ENCODE measurements at places on chromosomes 1 and 21. TPM values are rescaled to one million over a fixed set of nuclear protein-coding genes. Genes with fewer than 3 reads are reported as not detected.

DNA sequence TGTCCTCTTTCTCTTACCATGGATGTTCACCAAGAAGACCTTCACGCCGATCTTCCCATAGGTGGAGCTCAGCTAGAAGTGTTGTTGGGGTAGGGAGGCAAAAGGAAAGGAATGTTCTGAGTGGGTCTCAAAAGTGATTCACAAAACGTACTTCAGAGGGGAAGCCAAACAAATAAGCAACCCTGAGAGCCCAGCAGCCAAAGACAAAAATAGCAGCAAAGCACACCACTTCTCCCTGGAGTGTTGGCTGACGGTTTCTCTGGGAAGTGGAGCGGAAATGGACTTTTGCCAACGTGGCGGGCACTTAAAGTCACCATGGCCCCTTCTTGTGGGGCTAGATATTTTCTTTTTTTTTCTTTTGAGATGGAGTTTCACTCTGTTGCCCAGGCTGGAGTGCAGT lies 23.1 kb downstream of the SLC26A9 start:
- H3K36me3 ChIP-seq: no peaks in the 10 kb centered on the region
- no peak overlapping the region for H3K4me3 ChIP-seq
- peaks cover 16% of the 10 kb centered on the region for H3K4me1 ChIP-seq
- peaks cover 4% of the 10 kb centered on the region for H3K27me3 ChIP-seq

FCRL1 gene
- total RNA-seq: not detected

DNA sequence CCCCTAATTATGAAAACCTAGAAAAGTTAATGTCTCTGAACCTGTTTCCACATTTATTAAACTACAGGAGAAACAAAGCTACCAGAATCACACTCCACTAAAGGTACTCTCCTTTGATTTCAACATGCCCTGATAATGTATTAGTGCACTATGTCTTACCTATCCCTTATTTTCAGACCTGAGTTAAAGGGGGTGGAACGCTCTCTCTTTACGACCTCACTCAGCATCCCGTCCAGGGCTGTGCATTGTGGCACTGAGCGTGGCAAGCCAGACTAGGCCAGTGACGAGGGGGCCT lies 678 bp downstream of the LSM10 start:
- peaks cover 3% of the 10 kb centered on the region for H3K36me3 ChIP-seq
- peaks cover 22% of the 10 kb centered on the region for H3K4me1 ChIP-seq
- no peak for DNase-seq
- H3K27ac ChIP-seq: peak overlapping the region; percentile 97
- peak overlapping the region; percentile 98 for H3K4me3 ChIP-seq

SRGAP2B gene
- total RNA-seq: 17.3 TPM

GRCh38 chr1:223731133-223731770 lies 18.9 kb downstream of the CAPN2 start:
- DNase-seq: no peak
- H3K27me3 ChIP-seq: no peaks in the 10 kb centered on the region
- peak overlapping the region; percentile 65 for H3K27ac ChIP-seq
- H3K36me3 ChIP-seq: peaks cover 31% of the 10 kb centered on the region

PDPN gene
- 4.8 TPM for total RNA-seq

DNA sequence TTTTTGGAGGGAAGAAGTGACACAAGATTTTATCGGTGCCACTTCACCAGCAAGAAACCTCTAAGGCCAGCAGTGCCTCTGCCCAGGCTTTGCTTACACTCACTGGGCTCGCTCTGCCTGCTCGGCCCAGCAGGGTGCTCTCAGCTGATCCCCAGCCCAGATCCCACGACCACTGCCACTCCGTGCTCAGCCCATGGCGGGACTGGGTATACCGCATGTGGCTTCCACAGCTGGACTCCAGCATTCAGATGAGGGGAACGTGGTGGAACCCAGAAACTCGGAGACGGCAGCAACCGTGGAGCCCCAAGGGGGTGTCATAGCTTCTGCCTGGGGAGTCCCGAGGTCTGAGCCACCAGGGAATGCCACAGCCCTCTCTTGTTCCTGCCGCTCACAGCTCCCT lies 12.9 kb downstream of the USP25 start:
- H3K4me1 ChIP-seq: peaks cover 36% of the 10 kb centered on the region
- H3K36me3 ChIP-seq: peaks cover 35% of the 10 kb centered on the region
- DNase-seq: no peak
- no peak overlapping the region for H3K4me3 ChIP-seq
- H3K27me3 ChIP-seq: no peaks in the 10 kb centered on the region
- no peak overlapping the region for H3K27ac ChIP-seq

MX2 gene
- total RNA-seq: 2.0 TPM

- H3K27me3 ChIP-seq: peaks cover 25% of the 10 kb centered on the region
- H3K27ac ChIP-seq: peak overlapping the region; percentile 84
- no peak for DNase-seq
- peak overlapping the region; percentile 96 for H3K4me3 ChIP-seq
- H3K4me1 ChIP-seq: peaks cover 21% of the 10 kb centered on the region
Observed at GRCh38 chr1:19647643-19648042, 3.5 kb downstream of the NBL1 start.

ADAM30 gene
- not detected for total RNA-seq

LRRC3 gene
- total RNA-seq: 8.7 TPM

- no peak overlapping the region for H3K4me3 ChIP-seq
- DNase-seq: no peak
- H3K4me1 ChIP-seq: peaks cover 5% of the 10 kb centered on the region
- no peaks in the 10 kb centered on the region for H3K27me3 ChIP-seq
- no peak overlapping the region for H3K27ac ChIP-seq
Observed at GRCh38 chr21:46491553-46491952, 32.9 kb downstream of the DIP2A start.

- H3K36me3 ChIP-seq: peaks cover 7% of the 10 kb centered on the region
- peak overlapping the region; percentile 92 for H3K4me3 ChIP-seq
- peaks cover 25% of the 10 kb centered on the region for H3K4me1 ChIP-seq
Observed at GRCh38 chr1:2392686-2393085, 1.0 kb downstream of the RER1 start.

DNA sequence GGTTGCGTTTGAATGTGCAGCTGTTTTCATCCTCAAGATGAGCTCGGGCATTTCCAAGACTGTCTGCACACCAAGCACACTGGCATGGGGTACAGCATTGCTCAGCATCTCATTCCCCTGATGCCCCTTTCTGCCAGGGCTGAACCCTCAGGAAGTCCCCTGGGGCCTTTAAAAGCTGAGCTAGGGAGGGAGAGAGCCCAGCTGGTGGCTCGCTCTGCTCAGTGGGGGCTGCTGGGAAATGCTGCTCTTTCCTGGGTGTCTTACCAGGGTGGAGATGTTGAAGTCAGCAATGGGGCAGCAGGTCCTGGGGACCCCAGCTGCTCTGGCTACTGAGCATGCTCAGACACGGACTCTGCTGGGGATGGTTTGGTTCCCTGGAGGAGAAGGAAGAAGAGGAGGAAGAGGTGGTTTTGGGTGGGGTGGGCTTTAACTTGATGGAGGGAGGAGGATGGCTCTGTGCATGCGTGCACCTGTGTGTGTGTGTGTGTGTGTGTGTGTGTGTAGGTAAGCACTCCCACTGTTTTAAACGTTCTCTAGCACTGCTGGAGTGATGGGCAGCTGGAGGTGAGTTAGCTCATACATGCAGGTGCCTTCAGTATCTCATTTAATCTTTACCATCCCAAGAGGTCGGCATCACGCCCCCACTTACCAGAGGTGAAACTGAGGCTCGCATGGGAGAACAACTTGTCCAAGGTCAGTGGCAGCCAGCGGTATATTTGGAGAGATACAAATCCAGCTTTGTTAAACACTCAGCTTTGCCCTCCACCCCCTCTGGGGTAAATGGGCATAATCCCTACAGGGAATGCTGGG lies 40.9 kb downstream of the ACTL8 start:
- no peaks in the 10 kb centered on the region for H3K36me3 ChIP-seq
- H3K27me3 ChIP-seq: peaks cover 62% of the 10 kb centered on the region
- no peak overlapping the region for H3K27ac ChIP-seq
- no peak overlapping the region for H3K4me3 ChIP-seq
- DNase-seq: no peak
- no peaks in the 10 kb centered on the region for H3K4me1 ChIP-seq

PIAS3 gene
- 40.0 TPM for total RNA-seq

MRPS21 gene
- 84.4 TPM for total RNA-seq

DNA sequence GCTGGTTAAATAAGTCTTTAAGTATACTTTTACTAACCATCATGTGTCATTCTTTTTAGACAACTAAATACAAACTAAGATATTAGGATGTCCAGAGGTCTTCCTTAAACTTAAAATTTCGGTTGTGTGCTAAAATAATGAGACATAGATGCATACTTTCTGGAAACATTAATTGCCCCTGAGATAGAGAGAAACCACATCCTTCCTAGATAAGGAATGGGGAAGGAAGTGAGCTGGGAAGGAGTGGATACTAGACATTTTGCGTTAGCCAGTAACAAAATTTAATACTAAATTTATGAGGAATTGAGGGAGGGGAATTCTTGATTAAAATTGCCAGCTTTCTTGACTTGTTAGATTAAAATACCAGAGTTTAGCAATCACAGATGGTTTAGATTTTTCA lies 37.1 kb upstream of the PTGS2 start:
- no peak for DNase-seq
- no peak overlapping the region for H3K27ac ChIP-seq
- H3K36me3 ChIP-seq: no peaks in the 10 kb centered on the region
- no peak overlapping the region for H3K4me3 ChIP-seq
- no peaks in the 10 kb centered on the region for H3K4me1 ChIP-seq

GRCh38 chr1:55640708-55641473 lies 425.7 kb upstream of the USP24 start:
- H3K4me3 ChIP-seq: no peak overlapping the region

RXFP4 gene
- total RNA-seq: not detected

OTUD3 gene
- 8.3 TPM for total RNA-seq

DNA sequence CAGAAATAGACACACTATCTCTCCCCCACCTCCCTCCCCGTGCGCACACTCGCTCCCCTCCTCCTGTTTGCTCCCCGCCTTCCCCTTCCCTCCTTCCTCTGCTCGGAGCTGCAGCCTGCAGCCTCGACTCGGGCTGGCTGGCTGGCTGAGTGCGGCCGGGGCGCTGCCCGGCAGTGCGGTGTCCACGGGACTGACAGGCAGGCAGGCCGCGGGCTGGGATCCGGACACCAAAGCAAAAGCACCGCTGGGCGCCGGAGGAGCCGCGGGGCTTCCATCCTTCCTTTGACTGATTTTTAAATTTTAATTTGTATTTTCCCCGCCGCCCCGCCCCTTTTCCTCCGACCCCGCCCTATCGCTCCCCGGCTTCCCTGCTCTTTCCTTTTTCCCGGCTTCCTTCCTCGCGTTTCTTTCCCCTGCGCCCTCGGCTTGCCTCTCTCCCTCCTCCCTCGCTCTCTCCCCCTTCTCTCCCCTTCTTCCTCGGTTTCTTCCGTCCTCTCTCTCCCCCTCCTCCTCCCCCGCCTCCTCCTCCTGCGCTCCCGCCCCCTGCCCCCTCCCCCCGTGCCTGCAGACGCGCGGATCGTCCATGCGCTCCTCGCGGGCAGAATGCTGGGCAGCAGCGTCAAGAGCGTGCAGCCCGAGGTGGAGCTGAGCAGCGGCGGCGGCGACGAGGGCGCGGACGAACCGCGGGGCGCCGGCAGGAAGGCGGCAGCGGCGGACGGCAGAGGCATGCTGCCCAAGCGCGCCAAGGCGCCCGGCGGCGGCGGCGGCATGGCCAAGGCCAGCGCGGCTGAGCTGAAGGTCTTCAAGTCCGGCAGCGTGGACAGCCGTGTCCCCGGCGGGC lies 109.4 kb downstream of the NAV1 start:
- no peak overlapping the region for H3K27ac ChIP-seq
- H3K4me1 ChIP-seq: peaks cover 22% of the 10 kb centered on the region
- no peak for DNase-seq
- H3K27me3 ChIP-seq: peaks cover 18% of the 10 kb centered on the region
- H3K36me3 ChIP-seq: peaks cover 4% of the 10 kb centered on the region

GRCh38 chr1:227894831-227895451 lies 52.8 kb downstream of the WNT9A start:
- peak overlapping the region; percentile 48 for H3K27ac ChIP-seq
- H3K4me3 ChIP-seq: no peak overlapping the region
- peaks cover 8% of the 10 kb centered on the region for H3K4me1 ChIP-seq
- DNase-seq: peak; percentile 44
- no peaks in the 10 kb centered on the region for H3K27me3 ChIP-seq

DNA sequence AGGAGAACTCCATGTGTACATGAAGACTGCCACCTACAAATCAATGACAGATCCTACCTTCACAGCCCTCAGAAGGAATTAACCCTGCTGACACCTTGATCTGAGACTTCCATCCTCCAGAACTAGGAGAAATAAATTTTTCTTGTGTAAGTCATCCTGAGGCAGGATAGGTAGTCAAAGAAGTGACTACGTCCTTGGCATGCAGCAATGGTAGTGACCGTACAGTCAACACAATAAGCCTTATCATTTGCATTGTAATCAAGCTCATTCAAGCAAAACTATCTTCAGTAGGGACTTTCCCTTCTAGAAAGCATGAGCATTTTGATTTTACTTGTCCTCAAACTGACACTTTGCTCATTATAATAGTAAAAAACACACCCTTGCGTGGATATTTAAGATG lies 64.0 kb upstream of the KCNK1 start:
- no peak overlapping the region for H3K4me3 ChIP-seq
- DNase-seq: no peak
- H3K36me3 ChIP-seq: no peaks in the 10 kb centered on the region
- H3K4me1 ChIP-seq: no peaks in the 10 kb centered on the region
- H3K27me3 ChIP-seq: no peaks in the 10 kb centered on the region

CCSAP gene
- 10.0 TPM for total RNA-seq

RC3H1 gene
- 39.4 TPM for total RNA-seq
